ENCODE measurements at places on chromosomes 11 and 22.

GRCh38 chr11:84722583-84723108, 904.5 kb downstream of the DLG2 start:
- no peak for DNase-seq

DNA sequence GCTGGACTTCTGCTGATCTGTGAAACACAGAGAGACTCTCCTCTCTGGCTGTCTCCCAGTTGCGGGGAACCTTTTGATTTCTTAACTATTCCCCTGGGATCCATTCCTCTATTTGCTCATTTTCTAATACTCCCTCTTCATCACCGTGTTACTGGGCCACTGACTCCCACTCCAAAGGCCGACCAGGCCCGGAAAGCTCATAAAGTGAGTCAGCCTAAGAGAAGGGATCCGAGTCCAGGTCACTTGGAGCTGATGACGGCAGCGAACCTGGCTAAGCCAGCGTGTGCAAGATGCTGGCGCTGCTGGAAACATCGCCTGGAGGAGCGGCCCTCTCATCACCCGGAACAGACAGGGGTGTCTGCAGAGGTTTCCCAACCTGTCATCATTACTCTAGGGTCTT, 112.8 kb downstream of the FBXO7 start:
- DNase-seq = peak; percentile 84

DNA sequence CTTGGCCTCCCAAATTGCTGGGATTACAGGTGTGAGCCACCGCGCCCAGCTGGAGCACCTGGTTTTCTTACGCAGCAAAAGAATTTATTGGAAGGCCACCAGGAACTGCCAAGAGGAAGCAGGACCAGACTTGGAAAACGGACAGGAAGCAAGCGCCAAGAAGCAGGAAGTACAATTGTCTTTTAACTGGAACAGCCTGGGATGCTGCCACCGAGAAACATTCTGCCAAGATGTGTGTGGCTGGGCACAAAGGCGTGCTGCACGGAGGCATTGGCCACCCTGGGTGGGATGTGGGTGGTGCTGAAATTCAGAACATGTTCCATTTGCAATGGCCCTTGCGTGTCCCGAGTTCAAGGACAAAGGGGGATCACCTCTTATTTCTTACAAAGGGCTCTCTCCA, 15.4 kb downstream of the SLC3A2 start:
- no peak for DNase-seq

DNA sequence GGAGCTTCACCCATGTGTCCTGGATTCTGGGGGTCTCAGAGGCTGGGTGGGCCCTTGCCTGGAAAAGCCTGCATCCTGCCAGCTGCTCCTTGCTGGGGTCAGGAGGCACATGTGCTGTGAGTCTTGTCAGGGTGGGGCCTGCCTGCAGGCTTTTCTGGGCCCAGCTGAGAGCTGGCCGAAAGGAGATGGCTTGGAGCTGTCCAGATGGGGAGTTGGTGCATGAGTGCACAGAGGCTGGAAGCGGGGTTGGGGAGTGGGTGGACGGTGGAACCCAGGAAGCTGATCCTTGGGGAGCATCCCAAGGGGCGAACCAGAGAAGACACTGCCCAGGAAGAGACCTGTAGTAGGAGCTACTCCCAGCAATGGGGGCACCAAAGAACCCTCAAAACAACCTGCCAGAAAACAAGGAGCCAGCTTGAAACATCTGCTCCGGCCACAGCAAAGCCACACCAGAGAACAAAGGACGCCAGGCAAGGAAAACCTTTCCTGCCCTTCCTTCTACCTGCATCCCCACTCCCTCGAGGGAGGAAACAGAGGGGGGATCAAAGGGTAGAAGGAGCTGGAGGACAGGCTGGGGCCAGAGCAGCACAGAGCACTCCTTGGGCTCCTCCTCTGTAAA, 8.2 kb upstream of the KCTD17 start:
- no peak for DNase-seq

DNA sequence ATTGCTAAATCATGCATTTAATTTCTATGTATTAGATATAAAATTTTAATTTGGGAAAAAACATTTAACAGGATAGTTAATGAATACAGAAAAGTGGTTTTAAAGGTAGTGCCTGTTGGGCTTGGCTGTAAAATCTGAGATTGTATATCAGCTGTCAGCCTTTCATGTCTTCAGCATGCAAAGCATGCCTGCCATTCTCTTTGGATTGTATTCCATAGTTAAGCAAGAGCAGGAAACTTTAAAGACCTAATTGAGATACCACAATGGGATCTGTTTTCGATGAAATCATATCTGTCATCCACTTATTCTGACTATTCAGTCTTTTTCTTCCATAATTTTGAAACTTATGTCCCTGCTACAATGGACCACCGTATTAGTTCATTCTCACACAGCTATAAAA, 451.0 kb upstream of the DDI1 start:
- DNase-seq = no peak

- no peak for DNase-seq
Observed at GRCh38 chr22:35608088-35608487, 9.0 kb downstream of the MB start.

DNA sequence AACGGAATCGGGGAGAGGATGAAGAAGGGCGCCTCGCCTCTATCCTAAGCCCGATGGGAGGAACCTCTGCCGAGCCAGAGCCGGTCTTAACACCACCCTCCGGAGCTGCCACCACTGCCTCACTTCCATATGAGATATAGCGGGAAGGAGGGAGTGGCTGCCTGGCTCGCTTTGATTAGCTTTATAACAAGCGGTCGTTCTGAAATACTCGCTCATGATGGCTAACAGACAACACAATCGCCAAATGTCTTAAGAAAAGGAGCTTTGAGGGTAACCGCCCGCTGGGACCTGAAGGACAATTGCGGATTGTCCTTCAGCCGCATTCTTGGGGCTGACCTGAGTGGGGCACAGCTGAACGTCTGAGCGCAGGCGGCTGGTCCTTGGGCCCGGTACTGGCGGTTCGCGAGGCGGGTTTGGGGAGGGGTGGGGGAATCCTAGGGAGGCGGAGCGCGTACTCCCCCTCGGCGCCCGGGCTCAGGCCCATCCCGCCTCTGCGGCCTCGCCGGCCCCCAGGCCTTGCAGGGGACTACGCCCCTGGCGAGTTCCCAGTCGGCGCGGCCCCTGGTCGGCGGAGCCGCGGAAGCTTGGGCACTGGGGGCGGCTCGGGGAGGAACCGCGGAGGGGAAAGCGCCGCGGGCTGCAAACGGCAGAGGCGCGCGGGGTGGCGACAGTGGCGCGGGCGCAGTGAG, at the start of gene PLAAT5:
PLAAT5 (minus strand) TSS at position 617 of the 689 bp plus-strand sequence; CDS start at position 484, 133 bp downstream.
- DNase-seq = no peak

- no peak for DNase-seq
Observed at GRCh38 chr11:94030059-94030458, 8.9 kb downstream of the HEPHL1 start.

GRCh38 chr22:36332623-36333332, 55.0 kb downstream of the MYH9 start:
- DNase-seq = no peak

Data from T1000 (cell line).